CD4-positive, alpha-beta T cell treated with Interleukin-15 for 1 hour (primary cell): ENCODE measurements at places on chromosomes 16 and 17.

DNA sequence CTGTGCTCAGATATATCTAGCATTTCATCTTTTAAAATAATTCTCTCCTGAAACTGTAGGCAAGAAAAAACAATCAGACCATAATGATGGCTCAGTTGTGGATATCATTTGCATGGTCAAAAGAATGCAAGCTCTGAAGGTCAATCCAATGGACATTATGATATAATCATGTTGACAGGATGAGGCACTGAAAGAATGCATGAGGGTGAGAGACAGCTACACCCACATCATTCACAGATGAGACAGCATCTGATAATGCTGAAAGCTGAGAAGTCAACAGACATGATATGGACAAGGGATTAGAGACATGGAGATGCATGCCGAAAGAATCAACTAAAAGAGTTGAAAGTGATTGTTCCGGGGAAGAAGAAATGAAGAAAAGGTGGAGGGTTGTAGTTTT is 346.4 kb upstream of the CDH5 start:
- no peak for DNase-seq

DNA sequence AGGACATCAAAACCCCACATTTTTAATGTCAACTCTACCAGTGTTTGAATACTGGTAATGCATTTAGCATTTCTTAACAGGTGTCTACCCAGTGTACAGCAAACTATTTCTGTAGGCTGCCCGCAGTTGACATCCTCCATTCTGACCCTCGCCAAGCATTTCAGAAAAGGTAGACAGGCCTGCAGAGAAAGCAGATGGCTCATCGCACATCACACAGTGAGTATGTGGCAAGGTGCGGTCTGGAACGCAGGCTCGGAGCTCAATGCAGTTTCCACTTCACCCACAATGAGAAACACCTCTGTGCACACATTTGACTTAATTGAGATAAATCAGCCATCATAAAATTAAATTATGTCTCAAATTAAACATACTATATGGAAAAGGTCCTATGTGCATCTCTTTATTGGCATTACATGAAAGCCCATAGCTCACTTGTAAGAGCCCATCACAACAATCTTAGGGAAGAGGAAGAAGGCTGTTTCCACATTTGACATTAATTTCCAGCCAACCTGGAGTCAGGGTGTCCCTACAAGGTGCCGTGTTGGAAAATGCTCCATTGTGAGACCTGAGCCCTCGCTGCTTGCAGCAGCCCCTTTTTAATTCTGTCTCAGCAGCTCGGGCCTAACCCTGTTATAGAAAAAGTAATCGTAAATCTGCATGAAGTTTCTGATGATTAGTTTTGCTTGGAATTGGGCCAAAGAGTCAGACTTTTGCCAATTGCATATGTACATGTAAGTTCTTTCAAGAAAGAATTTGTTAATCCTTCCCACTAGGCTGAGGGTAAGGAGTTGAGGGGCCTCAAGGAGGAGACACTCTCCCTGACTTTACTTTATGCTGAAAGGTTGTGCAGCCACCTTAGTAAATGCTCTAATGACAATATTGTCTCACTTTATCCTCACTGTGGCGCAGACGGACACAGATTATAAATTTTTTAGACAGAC is 378.7 kb upstream of the DYNLRB2 start:
- DNase-seq, result no peak

- no peak for DNase-seq
Measured at GRCh38 chr16:57264381-57264780, 19.3 kb downstream of the ARL2BP start.

- DNase-seq, result no peak
Measured at GRCh38 chr17:2909175-2909845, 113.1 kb downstream of the RAP1GAP2 start.

DNA sequence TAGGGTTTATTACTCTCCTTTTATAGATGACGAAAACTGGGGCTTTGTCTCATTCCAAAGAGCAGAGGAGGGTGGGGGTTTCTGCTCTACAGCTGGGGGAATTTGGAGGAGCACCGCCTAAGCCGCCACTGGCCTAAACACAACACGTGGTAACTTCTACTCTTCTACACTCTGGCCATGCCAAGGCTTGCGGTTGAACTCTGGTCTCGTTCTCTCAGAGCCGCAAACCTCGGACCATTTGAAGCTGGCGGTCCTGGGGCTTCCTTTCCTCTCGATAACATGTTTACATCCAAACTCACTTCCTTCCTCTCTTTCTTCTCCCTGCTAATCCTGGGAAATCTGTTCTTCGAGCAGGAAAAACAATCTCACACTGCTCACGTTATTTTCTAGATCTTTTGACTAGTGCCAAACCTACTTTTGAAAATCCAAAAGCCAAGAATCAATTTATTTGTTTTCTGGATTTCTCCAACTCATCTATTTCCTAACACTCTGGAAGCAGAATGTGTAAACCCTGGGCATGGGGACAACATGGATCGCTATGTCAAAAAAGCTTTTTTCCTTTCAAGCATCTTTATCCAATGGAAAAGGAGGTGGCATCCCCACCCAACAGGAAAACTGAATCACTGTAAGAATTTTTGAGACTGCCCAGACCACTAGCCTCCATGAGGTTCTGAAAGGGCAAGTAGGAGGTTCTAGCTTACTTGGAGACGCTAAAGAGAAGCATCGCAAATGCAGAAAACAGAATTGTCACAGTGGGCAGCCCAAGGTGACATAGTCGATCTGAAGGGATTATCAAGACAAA is 13.6 kb upstream of the EEF2K start:
- peak; percentile 93 for DNase-seq

DNA sequence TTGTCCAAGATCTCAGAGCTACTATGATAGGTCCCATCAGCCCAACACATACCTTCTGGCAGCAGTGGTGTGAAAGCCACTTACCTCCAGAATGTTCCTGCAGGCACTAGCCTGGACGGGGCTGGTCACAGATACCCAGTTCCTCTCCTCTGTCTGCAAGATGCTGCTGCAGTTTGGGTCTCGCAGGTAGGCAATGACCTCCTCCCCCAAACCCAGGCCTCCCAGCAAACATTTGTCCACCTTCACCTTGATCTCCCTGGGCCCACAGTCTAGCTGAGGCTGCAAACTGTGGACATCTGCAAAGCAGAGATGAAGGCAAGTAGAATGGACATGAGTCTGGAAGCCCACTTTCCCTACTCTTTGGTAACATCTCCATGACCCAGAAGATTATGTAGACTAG is 7.1 kb downstream of the GP2 start:
- no peak for DNase-seq

DNA sequence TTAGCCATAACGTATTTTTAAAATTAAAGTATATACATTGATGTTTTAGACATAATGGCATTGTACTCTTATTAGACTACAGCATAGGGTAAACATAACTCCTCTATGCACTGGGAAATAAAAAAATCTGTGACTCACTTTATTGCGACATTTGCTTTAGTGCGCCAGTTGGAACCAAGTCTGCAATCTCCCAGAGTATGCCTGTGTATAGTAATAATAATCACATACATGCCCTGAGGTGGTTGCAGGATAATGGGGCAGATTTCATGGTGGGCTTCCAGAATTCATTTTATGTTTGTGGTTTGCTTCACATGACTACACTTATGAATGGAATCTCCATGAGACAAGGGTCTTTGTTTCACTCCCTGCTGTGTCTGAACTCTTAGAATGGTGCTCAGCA is 66.9 kb upstream of the N4BP1 start:
- no peak for DNase-seq

- no peak for DNase-seq
Measured at GRCh38 chr16:87391324-87391949, 699 bp upstream of the MAP1LC3B start.

DNA sequence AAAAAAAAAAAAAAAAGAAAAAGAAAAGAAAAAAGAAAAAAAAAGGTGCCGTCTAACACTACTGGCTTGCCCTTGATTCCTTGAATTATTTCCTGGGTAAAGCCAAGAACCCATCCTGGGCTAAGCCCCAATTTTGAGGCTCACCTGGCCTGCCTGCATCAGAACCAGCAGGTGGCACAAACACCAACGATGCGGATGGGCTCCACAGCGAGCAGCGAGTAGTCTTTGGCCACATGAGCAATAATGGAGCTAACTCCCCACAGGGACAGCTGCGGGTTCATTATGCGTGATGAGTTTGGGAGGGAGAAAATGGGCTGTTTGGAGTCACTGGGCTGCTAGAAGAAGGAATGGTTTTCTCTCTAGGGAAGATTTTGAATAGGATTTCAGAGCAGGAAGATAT is 91.1 kb downstream of the ASIC2 start:
- DNase-seq, result no peak

- no peak for DNase-seq
Measured at GRCh38 chr17:57888311-57889216, 38.7 kb upstream of the MRPS23 start.

DNA sequence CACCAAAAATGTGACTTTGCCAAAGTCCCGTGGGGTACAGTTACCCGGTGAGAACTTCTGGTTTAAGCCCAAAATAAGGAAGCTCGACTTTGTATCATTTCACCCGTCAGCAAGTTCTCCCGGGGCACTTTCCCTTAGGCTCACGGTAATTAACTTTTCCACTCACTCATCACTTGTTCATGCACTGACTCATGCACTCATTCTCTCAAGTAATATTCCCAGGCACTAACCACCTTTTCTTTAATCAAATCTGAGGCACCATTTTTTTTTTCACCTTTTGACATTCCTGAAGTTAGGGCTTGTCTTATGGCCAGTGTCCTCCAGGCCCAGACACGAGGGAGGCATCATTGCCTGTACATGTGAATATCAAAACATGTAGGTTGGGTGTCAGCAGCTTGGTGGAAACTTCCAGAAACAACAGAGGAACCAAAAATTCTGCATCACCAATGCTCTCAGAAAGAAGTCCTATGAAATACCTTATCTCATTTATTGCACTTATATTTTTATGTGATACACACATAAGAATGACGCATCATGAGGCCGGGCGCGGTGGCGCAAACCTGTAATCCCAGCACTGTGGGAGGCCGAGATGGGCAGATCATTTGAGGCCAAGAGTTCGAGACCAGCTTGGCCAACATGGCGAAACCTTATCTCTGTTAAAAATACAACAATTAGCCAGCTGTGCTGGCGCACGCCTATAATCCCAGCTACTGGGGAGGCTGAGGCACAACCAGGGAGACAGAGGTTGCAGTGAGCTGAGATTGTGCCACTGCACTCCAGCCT is 36.1 kb upstream of the ATP2C2 start:
- no peak for DNase-seq

DNA sequence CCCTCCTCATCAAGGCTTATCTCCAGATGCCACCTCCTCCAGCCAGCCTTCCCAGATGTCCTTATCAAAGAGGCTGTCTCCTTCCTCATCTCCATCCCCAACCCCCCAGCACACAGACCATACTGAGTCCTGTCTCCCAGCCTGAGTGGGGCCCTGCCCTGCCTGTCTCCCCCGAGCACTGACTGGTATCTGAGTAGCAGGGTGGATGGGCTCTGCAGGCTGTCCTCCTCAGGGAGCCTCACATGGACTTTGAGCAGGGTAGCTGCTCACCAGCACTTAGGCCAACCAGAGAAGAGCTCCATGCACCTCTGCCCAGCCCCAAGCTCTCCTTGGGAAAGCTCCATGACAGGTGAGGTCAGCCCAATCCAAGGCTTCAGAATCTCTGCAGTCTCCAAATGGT is 20.0 kb upstream of the ITGA3 start:
- DNase-seq, result no peak

DNA sequence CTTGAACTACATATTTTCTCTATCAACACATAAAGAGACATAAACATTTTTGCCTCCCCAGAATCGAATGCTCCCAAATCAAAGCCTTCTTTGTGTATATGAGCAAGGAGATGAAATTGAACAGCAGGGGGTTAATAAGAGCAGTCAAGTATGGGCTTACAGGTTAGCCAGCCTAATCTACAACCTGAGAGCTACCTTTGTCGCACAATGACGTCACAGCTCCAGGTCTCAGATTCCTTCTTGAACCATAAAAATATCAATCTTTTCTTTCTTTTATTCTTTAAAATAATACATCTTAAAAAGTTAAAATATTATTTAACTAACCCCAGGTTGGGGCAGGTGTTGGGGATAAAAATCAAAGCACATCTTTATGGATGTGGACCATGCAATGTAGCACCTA is 482.9 kb upstream of the CDH11 start:
- no peak for DNase-seq

- DNase-seq, result no peak
Measured at GRCh38 chr17:56898874-56899273, 15.0 kb downstream of the TRIM25 start.

- DNase-seq, result no peak
Measured at GRCh38 chr17:55859301-55859795, 108.5 kb downstream of the PCTP start.

- DNase-seq, result no peak
Measured at GRCh38 chr17:59684967-59685366, 22.3 kb downstream of the PTRH2 start.

GRCh38 chr17:75486151-75486550 is 29.2 kb downstream of the CASKIN2 start:
- no peak for DNase-seq

DNA sequence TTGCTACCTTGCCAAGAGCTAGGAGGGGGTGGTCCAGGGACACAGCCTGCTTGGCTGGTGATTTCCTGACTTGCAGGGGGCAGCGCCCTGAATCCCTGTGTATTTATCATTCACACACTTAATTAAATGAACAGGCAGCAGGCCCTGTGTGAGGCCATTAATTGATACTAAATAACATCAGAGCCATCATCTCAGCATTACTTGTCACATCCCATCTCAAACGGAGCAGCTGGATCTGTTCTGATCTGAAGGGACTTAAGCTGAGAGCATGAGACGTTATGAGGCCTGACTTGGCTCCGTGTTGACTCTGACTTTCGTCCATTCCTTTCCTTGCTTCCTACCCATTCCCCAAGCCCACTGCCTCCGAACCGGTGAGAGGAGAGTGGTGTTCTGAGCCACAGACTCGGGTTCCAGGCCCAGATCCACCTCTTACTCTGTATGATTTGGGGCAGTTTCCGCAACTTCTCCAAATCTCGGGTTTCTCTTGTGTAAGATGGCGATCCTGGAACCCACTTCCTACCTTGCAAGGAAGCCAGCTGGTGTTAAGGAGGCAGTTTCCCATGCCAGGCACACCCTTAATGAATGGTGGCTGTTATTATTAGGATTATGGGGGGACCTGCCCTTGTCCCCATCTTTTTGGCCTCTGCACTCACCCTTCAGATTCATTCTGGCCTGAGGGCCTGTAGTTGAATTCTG is 33.8 kb downstream of the CACNA1G start:
- DNase-seq, result no peak

DNA sequence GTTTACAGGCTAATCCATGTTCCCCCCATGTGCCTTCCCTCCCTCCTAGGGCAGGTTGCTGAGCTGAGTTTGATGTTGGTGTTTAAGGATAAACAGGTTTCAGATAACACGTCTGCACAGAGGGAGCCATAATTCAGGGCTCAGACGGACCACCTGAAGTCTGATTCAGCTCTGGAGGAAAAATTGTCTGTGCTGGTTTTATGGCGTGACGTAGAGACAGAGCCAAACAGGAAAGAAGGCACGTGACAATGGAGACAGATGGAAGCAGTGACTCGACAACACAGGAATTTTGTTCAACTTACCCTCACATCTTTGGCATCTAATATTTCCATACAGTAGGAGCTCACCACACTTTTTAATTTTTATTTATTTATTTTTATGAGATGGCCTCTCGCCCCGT is 10.7 kb upstream of the USP10 start:
- DNase-seq, result no peak

GRCh38 chr17:72565006-72565405 is 444.2 kb downstream of the SOX9 start:
- DNase-seq, result no peak

- DNase-seq, result no peak
Measured at GRCh38 chr16:508884-509736, 18.4 kb upstream of the CAPN15 start.
